ENCODE measurements at places on chromosomes 11 and 22.

DNA sequence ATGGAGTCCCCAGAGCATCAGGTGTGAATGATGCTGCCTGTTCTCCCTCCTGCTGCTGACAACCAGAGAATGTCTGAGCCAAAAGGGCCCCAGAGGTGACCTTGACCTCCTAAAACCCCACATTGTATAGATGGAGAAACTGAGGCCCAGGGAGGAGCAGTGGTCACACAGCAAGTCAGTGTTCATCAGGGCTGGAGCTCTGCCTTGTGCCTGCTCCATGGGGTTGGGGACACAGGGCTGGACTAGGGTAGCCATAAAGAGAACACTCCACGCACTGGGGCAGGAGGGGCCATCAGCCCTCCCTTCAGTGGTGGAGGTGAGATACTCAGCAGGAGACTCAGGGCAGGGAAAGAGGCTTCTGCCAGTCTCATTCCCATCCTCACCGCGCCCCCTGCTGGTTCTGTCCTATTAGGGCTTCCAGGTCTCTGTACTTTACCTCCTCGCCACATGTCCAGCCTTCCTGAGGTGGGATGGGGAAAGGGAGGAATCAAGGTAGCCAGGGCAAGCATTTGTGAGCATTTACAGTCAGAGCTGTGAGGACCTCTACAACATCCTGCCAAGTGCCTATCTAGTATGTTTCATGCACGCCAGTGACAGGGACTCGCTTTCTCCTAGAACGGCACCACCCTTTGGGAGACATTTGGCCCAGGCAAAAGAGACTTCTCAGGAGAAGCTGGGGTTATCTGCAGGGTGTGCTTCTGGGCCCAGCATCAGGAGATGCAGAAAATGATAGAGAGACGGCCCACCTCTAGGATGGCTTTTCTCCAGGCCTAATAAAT is 43.2 kb downstream of the NEU3 start:
- DNase-seq: peak; percentile 76

- peak; percentile 54 for DNase-seq
Measured at GRCh38 chr22:46149512-46150033, 753 bp upstream of the PPARA start.

DNA sequence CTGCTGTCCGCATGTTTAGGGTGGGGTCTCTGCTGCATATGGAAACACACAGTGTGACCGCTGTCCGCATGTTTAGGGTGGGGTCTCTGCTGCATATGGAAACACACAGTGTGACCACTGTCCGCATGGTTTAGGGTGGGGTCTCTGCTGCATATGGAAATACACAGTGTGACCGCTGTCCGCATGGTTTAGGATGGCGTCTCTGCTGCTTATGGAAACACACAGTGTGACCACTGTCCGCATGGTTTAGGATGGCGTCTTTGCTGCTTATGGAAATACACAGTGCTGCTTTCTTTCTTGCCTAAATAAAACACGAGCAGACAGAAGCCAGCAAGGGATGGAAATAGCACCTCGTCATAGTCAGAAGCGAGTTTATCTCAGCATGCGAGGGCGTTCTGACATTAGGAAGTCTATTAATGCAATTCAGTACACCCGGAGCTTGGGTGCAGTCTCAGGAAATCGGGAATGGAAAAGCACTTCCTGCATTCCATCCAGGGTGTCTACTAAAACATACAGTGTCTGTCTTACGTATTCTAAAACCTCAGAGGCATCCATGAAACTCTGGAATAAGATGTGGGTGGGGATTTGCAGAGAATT is 32.6 kb upstream of the TOLLIP start:
- no peak for DNase-seq

- DNase-seq: no peak
Measured at GRCh38 chr11:133902506-133902905, 54.3 kb downstream of the IGSF9B start.

- DNase-seq: no peak
Measured at GRCh38 chr11:28144808-28145207, 36.6 kb downstream of the METTL15 start.

GRCh38 chr11:113184498-113184897 is 129.9 kb upstream of the TTC12 start:
- no peak for DNase-seq

GRCh38 chr22:39290724-39291161 is 28.7 kb downstream of the RPL3 start:
- peak; percentile 91 for DNase-seq

GRCh38 chr22:41445129-41446056 is 1.2 kb downstream of the TOB2 start:
- no peak for DNase-seq

GRCh38 chr11:61011229-61011870 is 39.9 kb downstream of the CD6 start:
- no peak for DNase-seq

DNA sequence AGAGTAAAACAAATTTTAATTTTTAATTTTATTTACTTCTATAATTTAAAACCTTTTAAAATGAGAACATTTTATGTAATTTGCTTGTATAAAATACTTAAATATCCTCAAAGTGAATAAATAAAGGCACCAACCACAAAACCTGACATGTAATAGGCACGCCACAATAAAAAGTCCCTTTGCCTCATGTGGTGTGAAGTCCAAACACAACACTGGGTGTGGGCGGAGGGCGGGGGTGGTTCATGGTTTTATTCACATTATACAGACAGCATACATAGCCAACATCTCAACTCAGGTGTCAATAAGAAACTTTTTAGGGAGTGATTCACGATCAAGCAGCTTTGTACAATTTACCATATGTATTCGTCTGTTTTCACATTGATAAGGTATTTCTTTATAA is 107.9 kb downstream of the ANO3 start:
- no peak for DNase-seq

DNA sequence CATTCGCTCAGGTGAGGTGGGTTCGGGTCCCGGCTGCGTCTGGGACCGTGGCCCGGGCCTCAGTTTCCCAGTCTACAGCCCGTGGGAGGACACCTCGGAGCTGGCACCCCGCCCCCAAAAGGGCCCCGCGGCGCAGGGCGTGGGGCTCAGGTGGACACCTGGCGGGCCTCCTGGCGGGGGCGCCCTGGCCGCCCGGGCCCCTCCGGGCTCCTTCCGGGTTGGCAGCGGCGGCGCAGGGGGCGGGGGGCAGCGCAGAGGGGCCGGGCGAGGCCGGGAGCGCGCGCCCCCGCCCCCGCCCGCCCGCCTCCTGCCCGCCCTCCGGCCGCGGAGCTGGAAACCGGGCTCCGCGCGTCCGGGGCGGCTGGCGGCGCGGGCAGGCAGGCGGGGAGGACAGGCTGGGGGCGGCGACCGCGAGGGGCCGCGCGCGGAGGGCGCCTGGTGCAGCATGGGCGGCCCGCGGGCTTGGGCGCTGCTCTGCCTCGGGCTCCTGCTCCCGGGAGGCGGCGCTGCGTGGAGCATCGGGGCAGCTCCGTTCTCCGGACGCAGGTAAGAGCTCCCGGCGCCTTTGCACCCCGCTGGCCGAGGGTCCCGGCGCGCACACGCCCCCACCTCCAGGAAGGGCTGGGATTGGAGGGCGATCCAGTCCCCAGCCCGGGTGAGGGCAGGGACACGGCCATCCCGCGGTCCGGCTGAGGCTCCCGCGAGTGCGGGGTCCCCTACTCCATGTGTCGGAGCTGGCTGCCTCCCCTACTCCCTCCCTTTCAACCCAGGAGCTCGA is at the start of gene EMID1:
EMID1 (plus strand) TSS at position 303 of the 778 bp plus-strand sequence; CDS start at position 446, 143 bp downstream.
- no peak for DNase-seq

GRCh38 chr22:18095101-18095805 is 15.4 kb upstream of the TUBA8 start:
- peak; percentile 67 for DNase-seq

DNA sequence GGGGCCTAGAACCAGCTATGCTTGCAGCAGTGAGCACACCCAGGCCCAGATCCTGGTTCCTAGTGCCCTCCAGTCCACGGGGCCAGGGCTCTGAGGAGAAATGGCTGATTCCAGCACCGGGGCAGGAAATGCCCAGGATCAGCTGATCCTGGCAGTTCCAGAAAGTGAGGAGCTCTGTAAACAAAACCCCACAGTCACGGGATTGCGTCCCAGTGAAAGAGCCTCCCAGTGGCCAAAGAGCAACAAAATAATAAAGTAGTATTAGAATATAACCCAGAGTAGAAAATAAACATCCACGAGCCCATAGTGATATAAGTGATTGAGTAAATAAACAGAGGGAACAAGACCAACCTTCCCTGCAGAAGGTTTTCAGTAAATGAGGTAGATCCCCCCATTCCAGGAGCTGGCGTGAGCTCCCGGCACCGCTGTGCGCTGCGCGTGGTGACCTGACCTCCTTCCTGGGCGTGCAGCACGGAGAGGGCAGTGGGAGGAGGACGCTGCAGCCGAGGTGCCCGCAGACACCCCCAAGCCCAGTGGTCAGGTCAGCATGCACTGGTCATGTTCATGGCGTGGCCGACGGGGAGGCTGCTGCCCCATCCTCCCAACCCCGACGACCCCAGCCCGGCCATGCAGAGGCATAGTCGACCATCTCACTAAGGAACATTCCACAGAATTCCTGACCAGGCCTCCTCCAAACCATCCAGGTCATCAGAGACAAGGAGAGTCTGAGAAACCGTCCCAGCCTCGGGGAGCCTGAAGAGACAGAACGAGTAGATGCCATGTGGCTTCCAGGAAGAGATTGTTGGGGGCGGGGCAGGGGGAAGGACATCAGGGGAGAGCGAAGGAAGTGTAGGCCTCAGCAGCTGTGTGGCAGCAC is 19.8 kb downstream of the PTDSS2 start:
- DNase-seq: peak; percentile 47
